ENCODE measurements at places on chromosomes 16 and 17.

DNA sequence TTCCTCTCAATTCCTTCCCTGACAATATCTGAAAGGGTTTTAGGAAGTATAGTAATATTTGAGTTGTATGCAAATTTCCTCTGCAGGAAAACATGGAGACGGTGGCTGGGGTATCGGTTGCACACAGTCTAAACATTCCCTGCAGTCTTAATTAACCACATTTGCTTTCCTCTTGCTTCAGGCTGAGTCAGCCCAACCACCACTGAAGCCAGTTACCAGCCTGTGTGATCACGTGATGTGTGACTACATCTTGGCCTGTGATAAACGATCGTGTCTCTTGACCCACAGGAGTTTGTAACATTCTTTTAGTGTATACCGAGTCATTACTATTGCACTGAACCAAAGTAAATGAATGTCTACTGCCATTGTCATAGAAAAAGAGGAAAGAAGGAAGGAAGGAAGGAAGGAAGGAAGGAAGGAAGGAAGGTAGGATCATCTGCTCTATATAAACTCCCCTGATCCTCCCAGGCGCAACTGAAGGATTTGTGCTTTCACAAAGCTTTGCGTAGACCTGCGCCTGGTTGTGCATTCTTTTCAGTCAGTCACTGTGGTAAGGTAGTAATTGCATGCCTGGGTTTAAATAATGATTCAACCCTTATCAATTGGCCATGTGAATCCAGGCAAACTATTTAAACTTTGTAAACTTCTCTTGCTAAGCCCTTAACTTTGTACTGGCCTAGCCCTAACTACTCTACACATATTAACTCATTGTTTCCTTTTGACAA lies 280.6 kb upstream of the SALL1 start:
- DNase-seq: no peak

- DNase-seq: no peak
These were observed 12.8 kb downstream of the RECQL5 start for GRCh38 chr17:75654176-75654575.

DNA sequence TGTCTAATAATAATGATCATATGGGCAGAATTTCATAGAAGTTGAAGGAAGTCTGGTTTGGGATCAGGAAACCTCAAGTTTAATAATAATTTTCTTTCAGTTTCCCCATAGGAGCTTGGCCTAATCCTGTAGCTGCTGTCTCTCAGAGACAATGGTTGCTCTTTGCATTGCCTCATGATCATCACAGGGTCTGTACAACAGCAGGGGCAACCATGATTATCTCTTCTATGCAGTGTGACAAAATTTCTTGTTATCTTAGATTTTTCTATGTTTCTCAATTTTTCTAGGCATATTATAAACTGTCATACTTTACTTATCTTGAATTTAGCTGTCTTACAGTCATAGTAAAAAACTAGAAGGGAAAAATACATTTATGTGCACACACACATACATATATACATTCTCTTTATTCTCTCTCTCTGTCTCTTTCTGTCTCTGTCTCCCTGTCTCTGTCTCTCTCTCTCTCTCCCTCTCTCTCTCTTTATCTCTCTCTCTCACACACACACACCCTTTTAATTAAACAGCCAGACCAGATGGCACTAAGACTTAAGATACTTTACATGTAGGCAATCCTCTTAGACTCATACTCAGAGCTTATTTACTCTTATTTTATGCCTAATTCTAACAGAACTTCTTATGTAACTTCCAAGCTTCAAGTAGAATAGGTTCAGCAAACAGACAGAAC lies 30.5 kb downstream of the SMIM36 start:
- no peak for DNase-seq

DNA sequence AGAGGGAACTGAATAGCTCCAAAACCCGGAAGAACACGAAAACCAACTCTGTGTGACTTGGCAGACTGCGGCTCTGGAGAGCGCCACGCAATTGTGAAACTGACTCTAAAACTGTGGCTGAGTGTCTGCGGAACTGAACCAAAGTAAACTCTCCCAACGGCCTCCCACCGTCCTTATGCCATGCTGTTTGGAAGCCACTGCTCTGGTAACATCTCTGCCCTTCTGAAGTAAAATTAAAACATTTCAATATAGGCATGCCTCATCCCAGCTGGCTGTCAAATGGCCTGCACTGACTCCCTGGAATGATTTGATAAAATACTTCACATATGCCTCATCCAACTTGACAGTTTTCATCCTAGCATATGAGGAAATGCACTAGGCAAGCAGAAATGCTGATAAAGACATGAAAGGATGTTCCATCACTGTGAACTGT lies 70.2 kb downstream of the PARN start:
- no peak for DNase-seq

DNA sequence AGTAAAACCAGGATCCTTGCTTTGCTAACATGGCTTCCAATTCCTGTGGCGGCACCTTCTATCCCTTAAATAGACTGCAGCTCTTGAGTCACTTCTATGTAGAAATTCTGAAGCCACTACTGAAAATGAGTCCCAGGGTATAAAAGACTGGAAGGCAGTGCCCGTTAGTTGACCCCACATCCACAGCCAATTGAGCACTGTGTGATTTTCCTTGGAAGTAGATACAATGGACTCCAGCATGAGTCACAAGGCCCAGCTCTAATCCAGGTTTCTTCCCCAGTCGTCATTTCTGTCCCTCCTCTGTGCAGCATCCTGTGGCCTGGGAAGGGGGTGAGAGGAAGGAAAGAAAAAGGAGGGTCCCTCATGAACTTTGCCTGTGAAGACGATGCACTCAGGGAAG lies 69.5 kb downstream of the HLF start:
- no peak for DNase-seq

GRCh38 chr17:82559566-82560251 lies 40.2 kb downstream of the FOXK2 start:
- no peak for DNase-seq

DNA sequence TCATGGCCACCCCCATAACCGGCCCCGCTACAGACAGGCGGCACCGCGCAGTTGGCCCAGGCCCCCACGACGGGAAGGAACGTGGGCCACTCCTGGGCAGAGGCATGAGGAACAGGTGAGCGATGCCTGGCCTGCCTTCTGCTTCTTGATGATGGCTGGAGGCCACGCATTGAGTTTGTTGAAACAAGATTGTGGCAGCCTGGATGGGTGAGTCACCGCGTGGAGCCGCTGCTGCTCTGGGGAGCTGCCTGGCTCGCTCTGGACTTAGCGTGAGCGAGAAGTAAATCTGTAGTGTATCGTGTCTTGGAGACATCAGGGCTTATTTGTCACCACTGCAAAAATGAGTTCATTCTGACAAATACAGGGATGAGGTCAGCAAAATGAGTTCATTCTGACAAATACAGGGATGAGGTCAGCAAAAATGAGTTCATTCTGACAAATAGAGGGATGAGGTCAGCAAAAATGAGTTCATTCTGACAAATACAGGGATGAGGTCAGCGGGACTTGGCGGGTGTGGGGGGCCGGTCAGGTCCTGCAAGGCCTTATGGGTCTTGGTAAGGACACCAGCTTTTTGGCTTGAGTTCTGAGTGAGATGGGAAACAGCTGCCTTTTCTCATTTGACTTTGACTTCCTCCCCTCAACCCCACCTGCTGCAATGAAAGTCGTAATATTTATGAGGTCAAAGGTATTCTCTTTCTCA lies 93.0 kb downstream of the SEC14L1 start:
- peak; percentile 17 for DNase-seq

GRCh38 chr17:1232331-1232730 lies 37.9 kb upstream of the BHLHA9 start:
- DNase-seq: no peak

DNA sequence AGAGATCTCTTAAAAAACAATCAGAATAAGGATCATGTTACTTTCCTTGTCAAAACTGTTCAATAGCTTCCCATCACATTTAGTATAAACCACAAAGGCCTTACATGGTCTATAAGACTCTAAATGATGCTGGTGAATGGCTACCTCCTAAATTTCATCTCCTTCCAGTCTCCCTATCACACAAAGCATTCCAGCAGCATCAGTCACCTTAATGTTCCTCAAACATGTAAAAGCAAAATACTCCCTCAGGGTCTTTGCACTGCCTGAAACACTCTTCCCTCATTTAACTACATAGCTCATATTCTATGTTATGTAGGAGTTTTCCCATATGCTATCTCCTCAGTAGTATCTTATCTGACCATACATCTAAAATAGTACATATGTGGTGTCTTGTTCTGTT lies 53.5 kb upstream of the INTS2 start:
- DNase-seq: no peak

DNA sequence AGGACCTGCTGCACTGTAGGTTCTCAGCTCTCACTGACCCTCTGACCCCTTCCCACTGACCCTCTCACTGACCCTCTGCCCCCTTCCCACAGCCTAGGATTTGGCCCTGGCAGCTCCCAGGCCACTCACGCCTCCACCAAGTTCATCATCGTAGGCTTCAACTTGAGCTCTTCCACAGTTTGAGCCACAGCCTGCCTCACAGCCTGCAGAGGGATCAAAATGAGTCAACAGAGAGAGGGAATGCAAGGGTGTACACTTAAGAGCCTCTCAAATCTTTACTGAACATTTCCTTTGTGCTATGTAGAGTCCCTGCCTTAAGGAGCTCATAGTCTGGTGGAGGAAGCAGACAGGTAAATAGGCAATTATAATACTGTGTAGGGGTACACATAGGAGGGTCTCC lies 12.1 kb downstream of the HEATR9 start:
- no peak for DNase-seq

DNA sequence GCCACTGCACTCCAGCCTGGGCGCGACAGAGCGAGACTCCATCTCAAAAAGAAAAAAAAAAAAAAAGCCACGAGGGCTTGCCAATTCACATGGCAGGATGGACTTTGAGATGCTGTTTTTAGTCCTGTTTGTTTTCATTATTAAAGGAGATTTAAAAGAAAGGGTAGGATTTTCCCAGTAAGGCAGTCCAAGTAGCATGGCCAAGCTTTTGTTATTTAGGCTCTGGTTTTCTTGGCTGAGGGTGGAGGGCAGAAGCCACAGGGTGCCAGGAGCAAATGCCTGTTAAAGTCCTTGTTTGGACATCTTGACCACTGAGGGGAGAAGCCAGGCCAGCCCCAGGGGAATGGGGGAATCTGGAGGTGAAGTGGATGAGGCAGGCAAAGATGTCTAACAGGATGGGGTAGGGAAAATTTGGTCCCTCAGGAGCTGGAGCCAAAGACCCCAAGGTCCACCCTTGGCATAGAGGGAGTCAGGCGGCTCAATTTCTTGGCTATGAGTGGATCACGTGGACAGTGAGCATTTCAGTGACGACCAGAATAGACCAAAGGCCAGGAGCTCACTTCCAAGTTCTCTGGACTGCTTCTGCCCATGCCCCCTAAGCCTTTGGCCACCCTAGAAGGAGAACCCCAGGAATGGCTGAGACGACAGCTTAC lies 20.8 kb upstream of the PLLP start:
- no peak for DNase-seq

DNA sequence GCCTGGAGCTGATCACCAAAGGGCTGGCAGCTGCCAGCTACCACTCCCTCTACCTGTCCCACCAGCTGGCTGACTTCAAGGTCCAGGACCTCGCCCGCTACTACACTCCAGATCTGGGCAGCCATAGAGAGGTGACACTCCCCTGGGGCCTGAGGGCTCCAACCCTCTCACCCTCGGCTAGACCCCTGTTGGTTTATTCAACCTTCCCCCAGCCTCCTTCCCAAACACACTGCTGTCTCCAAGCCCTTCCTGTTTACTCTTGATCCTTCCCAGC lies 18.0 kb downstream of the ALOX12B start:
- no peak for DNase-seq

DNA sequence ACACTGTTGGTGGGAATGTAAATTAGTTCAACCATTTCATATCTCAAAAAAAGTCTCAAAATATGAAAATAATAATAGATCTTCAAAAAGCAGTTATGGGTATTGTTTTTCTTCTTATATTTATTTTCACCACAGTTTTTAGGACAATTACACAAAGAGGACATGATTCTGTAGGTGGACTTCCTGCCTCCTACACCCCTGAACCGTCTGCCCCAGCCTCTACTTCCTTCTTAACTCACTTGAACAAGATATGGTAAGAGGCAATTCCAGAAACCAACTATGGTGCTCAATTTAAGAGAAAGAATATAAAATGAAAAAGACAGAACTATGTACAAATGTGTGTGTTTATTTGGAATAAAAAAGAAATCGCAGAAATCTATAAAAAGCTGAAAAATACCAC lies 74.1 kb upstream of the MON1B start:
- no peak for DNase-seq

DNA sequence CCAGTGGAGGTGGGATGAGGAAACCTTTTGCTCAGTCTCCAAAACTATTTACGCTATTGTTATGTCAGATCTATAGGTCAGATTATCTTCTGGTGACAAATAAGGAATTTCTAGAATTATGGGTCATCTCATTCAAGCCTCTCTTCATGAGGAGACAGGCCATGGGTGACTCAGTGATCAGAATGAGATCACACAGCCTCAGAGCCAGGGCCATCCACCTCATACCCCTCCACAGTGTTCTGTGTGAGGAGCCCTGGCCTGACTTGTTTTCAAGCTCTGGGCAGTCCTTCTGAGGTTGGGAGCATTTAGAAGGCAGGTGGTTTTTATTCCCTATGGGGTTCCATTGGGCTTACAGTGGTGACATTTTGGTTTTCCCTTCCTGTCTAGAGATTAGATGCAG lies 26.5 kb downstream of the YPEL2 start:
- DNase-seq: no peak

DNA sequence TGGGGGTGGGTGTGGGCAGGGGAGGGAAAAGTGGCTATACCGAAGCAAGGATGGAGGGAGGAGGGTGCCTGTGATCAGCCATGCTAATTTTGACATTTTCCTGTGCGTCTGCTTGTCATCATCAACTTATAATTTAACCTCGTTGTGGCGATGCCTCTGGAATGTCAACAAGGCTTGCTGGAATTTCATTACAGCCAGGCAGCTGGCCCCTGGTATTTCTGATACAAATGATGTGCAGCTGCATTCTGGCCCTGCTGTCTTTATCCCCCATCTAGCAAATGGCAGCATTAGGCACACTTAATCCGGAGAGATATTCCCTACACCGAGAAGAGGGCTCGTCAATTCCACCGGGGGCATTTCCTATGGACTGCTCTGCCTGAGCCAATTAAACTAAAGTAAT lies 278.3 kb upstream of the CCL2 start:
- DNase-seq: no peak
